ENCODE measurements at places on chromosomes 6 and 20.

DNA sequence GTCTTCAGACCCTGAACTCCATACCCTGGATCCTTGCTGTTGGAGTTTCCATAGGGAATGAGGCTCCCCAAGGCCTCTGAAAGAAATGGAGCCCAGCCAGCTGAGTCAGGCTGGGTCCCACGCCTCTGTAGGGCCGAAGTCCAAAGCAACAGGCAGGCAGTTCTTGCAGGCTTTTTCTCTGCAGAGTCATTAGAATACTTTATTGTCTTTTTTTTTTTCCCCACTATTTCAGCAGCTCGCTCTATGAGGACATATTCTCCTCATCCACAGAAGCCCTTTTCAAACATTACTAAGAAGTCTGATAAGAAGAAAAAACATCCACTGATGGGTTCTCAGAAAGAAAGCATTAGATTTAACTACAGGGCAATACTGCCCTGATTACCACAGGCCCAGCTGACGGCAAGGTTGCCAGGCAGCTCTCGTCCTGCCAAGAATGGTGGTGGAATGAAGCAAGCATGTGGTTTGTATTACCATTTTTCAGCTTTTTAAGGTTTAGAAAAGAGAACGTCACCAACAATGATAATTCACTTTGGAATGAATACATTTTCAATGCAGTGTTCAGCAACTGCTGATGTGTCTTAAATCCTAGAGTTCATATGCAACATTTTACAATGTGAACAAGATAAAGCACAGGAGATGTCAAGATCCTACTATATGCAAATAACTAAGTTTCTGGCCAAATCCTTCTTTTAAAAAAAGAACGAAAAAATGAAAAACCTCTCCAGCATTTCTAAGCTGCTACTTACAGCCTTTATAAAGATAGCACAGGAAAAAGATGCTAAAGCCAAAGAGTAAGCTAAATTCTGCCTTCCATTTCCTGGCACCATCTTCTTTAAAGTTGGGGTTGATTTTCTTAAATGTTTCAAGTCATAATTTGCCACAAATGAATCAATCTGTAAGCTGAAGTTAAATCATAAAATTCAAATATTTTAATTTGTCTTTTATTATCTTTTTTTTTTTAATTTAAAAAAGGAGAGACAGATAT is 223.6 kb upstream of the CITED2 start:
- DNase-seq: no peak

GRCh38 chr6:41164551-41165120 is 1.7 kb upstream of the TREM2 start:
- DNase-seq: no peak

DNA sequence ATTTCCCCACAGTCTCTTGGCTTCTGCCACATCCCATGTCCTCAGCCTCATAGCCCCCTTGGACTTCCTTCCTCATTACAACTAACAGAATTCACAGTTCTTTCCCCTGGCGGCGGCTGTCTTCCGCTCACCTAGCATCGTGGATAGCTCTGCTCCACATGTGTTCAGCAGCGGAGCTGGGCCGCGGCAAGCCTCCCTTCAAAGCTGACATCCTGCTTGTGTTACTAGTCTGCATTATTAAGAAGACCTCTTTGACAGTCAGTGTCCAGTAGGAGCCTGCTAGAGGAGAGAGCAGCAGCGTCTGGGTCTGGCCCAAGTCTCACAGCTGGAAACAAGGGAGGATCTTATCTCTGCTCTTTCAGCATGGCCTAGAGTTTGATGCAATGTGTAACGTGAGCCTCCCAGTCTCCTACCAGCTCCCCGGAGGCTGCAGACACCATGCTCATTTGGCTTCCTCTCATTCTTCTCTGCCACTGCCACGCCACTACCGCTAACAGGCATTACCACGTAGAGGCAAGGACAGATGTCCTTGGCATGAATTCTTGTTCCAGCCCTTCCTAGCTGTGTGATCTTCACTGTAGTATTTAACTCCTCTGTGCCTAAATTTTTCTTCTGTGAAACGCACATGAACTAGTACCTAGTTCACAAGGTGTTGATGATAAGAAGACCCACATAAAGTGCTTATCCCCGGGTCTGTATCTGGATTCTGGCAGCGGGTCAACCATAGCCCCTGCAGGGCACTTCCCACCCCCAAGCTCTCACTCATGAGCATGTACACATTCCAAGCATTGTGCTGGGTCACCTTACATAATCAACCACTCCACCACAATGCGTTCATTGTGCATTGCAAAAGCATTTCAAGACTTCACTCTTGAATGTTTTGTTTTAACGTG is 107.1 kb upstream of the BACH2 start:
- DNase-seq: no peak

DNA sequence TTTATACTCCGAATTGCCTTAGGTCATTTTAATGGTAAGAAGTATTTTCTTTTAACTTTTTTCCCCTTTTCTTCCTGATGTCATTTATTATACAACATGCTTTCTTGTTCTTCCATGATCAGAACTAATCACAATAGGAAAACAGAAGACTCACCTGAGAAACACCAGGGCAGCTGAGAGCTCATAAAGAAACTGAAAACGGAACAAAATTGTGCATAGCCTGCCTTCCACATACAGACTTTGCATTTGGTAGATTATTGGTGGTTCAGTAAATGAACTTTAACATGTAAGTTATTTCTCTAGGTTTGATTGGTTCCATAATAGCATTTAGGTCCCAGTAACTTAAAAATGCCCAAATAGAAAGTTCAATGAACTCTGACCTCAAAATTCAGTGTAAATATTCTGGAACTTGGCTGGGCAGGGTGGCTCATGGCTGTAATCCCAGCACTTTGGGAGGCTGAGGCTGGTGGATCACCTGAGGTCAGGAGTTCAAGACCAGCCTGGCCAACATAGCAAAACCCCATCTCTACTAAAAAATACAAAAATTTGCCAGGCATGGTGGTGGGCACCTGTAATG is 161.1 kb upstream of the DTNBP1 start:
- DNase-seq: no peak

DNA sequence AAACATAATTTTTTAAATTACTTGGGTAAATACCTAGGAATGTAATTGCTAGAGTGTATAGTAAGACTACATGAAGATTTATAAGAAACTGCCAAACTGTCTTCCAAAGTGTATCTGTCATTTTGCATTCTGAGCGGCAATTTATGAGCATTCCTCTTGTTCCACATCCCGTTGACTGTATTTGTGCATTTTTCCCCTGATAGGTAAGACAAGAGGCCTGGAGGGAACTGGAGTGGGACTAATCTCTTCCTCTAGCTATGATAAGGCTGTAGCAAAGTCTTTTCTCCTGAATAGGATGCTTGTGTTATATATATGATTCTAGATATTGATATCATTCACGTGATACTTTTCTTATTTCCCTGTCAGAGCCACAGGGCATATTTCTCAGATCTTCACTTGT is 1557.5 kb downstream of the GRIK2 start:
- no peak for DNase-seq

DNA sequence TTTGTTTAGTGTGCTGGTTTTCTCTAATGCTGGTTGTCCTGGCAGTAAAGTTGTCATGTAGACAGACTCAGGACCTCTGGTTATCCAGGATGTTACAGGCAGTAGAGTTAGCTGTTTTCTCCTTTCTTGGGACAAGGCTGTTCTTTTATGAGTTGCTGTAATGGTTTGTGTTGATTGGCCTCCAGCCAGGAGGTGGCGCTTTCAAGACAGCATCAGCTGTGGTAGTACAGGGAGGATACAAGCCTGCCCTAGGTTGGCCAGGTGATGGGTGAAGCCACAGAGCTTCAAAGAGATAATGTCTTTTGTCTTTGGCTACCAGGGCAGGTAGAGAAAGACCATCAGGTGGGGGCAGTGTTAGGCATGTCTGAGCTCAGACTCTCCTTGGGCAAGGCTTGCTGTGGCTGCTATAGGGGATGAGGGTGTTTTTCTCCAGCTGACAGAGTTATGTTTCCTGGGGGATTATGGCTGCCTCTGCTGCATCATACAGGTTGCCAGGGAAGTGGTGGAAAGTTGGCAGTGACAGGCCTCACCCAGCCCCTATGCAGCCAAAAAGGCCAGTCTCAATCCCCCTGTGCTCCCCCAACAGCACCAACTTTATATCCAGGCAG is 127.2 kb upstream of the TAB2 start:
- DNase-seq: no peak

GRCh38 chr6:136510782-136511181 is 39.4 kb downstream of the MAP7 start:
- DNase-seq: no peak

DNA sequence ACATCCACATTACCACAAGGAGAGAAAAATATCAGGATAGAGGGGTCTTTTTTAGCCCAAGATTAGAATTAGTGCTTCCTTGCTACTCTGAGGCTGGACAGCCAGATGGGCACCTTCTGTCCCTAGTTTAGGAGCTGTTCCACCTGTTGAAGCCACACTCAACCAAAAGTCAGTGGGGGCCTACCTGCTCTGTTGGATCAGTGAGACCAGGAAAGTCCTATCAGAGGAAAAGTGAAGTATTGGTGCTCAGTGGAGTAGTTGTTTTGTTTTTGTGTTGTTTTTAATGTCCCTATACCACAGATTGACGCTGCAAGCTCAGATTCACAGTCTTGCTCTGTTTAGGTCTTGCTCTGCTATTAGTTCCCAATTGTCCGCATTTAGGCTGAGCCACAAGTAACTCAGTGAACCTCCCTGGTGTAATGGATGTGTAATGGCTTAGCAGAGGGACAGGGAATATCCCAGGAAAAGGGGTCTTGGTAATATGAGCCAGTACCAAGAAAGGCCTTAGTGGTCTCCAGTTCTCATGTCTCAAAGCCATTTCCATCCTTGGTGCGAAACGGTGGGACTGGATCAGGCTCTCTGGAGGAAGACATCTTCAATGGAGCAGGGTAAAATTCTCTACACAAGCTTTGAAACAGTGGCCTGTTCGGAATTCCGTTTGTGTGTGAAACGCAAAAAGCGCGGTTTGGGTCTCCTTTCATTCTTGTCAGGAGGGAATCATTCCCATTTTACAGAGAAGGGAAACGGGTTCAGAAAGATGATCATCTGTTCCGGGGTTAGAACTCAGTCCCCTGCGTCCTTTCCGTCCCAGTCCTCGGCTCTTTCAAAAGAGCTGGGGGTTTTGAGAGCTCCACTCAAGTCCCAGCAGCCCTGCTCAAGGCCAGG is 631 bp upstream of the PABPC1L start:
- no peak for DNase-seq
